ENCODE measurements at places on chromosomes 6 and 20.

DNA sequence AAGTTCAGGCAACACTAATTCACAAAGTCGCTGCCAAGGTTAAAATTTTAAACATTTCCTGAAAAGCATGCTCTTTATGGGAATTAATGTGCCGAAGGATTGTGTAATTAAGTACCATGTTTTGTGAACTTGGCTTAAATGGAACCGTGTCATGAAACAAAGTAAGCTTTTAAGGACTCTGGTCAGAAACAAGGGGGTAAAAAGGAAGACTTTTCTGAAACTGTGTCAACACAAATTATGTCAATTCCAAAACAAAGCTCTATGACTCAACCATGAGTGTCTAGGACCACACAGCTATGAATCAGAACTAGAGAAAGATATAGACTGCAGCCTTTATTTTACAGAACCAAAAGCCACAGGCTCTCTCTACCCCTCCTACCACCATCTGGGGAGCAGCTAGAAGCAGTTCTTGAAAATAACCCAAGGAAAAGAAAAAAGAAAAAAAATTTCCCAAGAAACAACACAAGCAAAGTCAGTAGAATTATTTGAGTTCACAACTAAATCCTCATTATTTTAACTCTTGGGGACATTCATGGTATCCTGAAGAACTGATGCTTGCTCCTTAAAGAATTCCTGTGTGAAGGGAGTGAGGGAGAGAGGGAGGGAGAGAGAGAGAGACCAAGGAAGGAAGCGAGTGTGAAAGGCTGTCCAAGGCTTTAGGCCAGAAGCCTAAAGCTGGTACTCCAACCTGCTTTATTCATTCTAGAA is 81.9 kb downstream of the ZMYND8 start:
- DNase-seq: no peak

DNA sequence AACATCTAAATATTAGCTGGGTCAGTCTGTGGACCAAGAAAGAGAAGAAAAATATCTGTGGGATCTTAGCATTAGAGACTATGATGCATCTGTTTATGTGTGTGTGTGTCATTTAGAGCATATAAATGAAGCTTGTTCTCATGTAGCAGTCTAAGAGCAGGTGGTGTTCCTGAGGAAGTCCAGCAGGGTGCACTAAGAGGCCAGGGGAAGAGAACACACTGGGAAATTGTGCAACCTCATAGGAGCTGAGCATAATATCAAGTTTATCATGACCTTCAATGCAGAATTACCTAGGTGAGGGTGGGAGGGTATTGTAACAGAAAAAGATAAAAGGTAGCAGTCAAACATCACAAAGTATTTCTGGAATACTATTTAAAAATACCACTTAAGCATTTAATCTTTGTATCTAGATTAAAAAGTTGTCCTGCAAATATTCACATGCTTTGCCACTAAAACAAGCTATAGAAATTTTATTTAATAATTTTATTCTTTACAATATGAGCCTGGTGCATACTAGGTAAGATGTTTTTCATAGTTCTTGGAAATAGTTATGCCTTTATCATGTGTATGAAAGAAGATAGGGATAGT is 80.5 kb downstream of the SMPDL3A start:
- DNase-seq: peak; percentile 27

GRCh38 chr20:1225783-1226654 is at the start of gene RAD21L1:
Gene RAD21L1, plus strand, starts transcription at chr20:1226044. Its CDS starts 2,410 bp downstream, at chr20:1228454.
- no peak for DNase-seq

DNA sequence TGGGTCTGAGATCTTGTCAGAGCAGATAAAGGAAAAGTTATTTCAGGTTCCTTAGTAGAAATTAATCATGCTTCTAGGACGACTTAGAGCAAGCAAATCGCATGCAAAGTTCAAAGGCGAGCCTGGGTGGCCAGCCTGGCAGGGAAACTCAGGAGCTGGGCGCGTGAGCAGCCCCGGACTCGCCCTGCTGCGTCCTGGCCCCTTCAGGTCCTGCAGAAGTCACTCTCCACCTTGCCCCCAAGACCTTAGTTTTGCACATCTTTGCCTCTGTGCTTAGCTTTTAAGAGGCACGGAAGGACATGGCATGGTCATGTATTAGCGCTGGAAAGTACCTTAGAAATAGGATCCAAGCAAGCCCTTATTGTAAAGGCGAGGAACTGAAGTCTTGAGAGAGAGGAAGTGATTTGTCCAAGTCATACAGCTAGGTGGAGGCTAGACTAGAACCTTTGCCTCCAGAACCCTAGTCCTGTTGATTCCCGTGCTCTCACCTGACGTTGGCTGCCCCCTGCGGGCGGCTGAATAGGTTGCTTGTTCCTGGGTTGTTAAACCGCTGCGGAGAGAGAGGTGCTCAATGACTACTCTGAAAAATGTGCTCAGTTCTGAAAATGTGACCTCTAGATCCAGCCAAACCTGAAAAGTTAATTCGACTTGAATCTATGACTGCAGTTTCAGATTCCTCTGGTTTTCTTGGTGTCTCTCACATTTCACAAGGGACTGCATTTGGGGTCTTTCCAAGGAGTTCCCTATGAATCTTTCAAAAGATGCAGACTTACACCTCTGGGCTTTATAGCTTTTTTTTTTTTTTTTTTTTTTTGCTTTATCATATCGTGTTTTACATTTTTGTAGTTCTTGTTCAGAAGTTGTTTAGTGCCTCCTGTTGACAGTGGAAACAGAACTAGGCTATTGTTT is 2.7 kb downstream of the MYB start:
- DNase-seq: peak; percentile 75

DNA sequence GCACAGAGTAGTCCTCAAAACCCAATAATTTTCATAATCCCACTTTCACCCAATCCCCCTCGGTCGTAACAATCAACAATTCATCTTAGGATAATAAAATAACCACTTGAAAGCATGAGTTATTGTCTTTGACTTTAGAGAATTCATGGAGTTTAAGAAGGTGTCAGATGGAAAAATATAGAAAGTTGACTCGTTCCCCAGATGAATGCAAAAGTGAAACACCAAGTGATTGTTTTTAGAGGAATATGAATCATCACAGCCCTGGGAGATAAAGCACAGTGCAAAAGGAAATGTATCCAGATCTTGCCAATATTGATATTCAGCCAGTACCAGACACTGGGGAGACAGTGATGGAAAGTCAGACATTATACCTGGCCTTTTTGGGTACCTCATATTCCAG is 860.5 kb downstream of the DHX35 start:
- DNase-seq: no peak

DNA sequence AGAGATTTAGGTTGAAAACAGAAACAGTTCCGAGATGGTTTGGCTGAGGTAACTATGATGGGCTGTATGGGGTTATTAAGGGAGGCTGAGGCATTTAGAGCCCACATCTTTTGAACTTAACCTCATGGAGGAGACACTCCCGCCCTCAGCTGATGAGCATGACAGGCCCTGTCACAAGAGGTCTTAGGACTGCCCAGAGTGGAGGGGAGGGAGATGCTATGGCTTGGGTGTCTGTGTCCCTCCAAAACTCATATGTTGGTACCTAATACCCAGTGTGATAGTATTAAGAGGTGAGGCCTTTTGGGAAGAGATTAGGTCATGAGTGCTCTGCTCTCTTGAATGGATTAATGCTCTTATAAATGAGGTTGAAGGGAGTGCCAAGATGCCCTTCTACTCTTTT is 126.6 kb downstream of the CDC5L start:
- DNase-seq: no peak

Measured in iPS DF 6.9 (cell line).